Adipocyte (in vitro differentiated cells): ENCODE measurements at places on chromosomes 5 and 9.

DNA sequence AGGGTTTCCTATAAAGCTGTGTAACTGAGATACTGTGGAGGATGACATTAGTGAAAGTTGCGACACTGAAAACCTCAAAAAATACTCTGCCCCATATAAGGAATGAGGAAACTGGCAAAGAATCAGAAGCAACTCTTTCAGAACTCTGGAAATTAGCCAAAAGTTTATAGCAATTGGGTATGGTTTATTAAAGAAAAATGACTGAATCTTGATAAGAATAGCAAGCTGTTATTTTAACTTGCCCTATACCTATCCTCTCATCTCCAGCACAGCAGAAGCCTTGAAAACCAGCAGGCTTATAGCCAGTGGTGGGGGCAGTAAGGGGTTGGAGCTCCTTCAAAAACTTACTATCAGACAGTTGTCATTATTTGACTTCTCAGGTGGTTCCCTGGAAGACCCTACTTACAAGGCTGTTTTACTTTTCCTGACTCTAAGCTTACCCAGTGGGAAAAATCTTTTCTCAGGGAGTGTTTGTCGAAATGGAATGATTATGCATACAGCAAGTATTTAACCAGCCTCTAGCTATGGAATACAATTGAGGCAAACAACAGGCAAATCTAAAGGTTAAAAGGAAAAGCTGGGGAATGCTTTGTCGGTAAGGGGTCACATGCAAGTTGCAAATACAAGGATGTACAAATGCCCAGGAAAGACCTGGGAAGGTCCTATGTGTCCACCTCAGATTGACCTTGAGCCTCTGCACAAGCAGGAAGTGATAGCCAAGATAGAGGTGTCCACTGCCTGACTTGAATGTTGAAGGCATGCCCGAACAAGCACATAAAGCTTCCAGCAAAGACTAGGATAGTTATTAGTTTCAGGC is 21.0 kb upstream of the FAM151B start:
- peak; percentile 72 for DNase-seq

GRCh38 chr9:70106571-70106970 is 62.9 kb downstream of the MAMDC2 start:
- DNase-seq = no peak

DNA sequence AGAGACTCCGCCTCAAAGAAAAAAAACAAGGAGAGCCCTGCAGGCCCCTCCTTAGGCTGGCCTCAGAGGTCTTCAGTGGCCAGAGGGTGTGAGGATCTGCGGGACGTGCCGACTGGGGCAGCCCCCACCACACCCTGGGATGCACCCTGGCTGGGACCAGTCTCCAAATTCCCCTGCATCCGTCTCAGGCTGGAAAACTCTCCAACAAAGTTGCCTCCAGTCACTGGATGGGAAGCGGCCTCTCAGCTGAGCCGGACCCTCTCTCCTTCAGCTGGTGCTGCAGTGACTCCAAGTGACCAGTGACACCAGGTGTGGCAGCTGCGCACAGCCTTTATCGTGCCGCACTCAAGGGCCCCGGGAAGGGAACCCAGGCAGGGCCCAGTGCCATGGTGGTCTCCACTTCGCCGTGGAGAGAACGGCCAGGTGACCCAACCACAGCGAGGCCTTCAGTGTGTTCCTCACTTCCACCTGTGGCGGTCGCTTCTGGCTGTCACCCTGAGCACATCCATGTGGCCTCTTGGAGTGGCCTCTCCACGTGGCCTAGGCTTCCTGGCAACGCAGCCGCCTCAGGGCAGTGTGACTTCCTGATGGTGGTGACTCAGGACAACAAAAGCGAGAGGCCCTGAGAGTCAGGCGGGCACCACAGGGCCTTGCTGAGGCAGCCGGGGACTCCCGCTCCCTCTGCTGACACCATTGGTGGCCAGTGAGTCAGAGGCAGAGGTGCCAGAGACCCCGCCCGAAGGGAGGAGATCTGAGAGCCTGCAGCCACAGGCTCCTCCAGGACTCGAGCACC is 19.3 kb upstream of the CAMSAP1 start:
- peak; percentile 56 for DNase-seq

- DNase-seq = peak; percentile 71
These were observed 17.7 kb downstream of the RALGDS start for GRCh38 chr9:133103183-133103986.

GRCh38 chr5:90014420-90014819 is 395.1 kb downstream of the CETN3 start:
- DNase-seq = no peak

DNA sequence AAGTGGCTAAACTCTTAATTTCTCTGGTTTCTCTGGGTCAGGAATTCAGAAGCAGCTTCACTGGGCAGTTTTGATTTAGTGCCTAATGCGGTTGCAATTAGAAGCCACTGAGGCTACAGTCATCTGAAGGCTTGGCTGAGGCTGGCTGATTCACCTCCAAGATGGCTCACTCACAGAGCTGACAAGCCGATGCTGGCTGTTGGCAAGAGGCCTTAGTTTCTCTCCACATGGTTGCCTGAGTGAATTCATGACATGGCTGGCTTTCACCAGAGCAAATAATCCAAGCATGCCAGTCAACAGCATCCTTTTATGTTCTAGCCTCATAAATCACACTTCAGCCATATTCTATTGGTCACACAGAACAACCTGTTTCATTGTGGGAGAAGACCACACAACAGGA is 2.8 kb upstream of the CDK7 start:
- DNase-seq = no peak

DNA sequence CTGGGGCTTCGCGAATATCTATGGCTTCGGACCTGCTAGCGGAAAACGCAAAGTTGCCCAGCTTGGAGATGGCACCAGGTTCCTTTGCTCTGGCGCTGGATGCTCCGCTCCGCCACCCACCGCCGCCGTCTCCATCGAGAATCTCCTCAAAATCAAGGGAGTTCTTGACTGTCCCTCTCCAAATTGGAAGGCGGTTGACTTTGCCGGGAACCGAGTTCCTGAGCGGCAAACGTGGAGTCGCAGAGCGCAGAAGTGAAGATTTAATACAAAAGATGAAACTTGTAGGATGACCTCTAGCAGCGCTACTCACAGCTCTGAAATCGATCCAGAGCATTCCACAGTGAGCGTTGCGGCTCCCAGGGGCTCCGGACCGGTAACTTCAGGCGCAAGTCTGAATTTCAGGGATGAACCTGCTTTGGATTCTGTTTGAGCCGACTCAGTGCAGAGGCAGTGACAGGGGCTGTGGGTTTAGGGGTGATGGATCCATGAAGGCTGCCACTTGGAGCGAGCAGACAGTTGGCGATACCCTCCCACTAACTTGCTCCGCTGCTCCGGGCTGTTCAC is 1641.5 kb upstream of the C9orf72 start:
- DNase-seq = no peak

DNA sequence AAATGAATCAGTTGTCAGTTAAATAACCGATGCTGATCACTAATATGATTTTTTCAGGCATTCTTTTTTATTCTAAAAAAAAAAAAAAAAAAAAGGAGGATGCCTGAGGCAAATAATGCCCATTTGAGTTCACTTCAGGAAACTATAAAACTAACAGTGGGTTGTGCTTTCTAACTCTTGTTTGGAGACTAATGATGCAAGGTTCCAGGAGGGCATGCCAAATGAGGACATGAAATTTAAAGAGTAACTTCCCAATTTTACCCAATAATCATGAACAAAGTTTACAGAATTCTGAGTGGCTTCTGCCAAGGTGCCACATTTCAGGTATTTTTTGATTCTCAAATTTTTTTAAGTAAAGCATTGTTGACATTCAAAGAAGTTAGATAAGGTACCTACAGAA is 41.0 kb downstream of the CEP120 start:
- no peak for DNase-seq

GRCh38 chr5:146758938-146759337 is 119.6 kb downstream of the PPP2R2B start:
- no peak for DNase-seq

GRCh38 chr5:159412284-159413046 is 82.2 kb upstream of the IL12B start:
- DNase-seq = peak; percentile 4

DNA sequence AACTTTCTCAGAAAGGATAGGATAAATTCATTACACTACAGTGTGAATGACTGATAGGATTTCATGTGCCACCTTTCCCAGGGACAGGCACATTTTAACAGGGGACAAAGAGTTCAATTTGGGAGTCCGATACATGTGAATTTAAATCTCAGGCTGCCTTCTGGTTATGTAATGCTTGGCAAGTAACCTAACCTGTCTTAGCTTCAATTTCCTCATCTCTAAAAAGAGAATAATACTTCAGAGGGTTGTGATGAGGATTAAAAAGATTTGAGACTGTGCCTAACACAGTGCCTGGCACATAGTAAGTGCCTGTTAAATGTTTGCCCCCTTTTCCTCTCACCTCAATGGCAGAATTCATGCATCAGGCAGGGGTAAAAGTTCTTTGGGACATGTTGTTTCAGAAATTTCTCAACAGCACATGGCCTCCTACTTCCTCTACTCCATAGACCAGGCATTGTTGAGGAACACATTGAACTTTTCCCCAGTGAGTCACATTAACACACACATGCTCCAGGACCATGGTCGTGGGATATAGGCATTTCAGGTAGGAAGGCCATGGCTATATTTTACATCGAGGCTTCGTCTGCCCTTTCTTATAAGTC is 94.6 kb upstream of the EGFLAM start:
- DNase-seq = no peak

DNA sequence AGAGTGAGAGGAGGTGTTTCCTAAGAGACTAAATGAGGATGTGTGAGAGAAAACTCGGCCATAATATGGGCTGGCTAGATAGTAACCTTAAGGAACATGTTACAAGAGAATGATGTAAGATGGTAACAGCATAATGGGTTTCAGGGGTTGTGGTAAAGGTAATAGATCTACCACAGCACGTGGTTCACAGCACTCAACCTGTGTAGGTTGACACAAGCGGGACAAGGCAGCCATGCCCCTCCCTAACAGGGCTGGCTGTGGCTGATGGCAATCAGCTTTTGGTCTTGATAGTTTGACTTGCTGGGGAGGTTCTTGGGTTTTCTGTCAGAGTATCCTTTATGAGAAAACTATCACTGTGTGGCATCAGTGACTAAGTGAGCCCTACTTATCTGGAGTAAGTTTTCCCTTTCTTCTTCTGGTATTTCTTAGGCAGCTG is 138.6 kb downstream of the TRIO start:
- no peak for DNase-seq

DNA sequence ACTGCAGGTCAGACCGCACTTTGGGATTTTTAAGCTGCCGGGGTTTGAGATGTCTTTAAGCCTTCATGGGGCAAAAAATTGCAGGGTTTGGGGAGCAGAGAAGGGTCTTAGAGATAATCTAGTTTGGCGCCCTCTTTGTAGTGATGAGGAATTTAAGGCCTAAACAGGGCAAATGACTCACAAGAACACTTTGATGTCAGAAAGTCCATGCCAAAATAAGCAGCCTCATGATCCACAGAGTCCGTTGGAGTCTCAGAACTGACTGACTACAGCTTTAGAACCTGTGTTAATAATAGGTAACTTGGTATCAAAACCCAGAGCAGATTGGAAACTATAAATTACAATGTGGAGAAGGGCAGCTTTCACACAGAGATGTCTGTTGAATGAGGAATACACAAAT is 35.9 kb upstream of the PTGS1 start:
- no peak for DNase-seq

GRCh38 chr5:149041242-149041641 is 21.6 kb downstream of the SH3TC2 start:
- DNase-seq = no peak

DNA sequence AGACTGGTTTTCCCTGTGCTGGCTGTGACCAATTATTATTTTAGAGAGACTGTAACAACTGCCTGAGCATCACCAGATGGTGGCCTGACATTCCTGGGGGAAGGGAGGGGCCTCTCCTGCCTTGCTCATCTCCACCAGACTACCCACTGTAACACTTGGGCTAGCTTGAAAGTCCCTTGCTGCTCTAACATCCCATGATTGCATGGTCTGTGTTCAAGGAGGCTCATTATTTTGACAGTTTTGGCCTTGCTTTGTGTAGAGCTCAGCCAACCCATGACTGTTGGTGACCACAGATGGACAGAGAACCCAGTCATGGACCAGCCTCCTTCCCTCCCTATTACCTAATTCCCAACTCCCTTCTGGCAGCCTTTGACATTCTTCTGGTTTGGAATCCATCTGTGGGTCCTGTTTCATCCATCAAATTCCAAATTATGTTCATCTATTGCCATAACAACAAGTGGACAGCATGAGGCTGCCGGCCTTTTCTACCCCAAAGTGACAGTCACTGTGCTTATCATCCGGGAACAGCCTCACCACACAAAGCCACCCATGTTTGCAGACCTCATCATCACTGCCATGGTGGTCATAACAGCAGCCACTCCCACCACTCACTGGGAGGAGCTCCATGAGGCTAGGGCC is 49.0 kb upstream of the ICE1 start:
- DNase-seq = no peak

- no peak for DNase-seq
These were observed 78.7 kb upstream of the CDH6 start for GRCh38 chr5:31114817-31115216.

- DNase-seq = peak; percentile 88
These were observed 196.5 kb downstream of the TLE1 start for GRCh38 chr9:81492710-81493447.

- no peak for DNase-seq
These were observed 16.7 kb upstream of the SLC28A3 start for GRCh38 chr9:84357275-84357674.

DNA sequence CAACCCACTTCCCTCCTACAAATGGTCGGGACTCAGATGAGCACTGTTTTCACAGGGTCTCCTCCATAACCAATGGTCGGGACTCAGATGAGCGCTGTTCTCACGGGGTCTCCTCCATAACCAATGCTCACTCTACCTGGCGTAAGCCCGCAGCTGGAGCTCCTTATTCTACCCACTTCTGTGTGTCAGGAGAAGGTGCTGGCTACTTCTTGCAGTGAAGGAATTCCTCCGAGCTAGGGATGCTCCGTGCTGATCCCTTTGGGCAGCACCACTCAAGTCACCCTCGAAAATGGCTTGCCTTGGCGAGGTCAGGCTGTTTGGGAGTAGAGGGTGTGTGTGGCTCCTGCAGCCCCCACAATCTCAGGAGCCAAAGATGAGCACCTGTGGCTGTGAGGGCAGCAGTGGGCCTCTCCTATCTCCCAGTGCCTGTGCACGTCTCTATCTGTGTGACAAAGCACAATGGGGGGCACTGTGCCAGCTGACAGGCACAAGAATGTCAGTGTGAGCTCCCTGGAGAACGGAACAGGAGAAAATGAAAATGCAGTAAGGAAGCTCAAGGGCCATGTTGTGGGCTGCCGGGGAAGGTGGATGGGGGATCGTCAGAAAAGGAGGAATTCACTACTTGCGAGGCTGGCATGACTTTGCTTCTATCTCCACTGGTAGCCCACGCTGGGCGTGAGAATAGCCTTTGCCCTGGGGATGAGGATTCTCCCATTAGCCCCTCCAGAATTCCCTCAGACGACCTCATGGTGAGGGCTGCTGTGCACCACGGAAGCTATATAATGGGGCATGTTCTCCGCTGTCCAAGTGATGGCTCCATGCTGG is 3.9 kb upstream of the BTNL9 start:
- no peak for DNase-seq

DNA sequence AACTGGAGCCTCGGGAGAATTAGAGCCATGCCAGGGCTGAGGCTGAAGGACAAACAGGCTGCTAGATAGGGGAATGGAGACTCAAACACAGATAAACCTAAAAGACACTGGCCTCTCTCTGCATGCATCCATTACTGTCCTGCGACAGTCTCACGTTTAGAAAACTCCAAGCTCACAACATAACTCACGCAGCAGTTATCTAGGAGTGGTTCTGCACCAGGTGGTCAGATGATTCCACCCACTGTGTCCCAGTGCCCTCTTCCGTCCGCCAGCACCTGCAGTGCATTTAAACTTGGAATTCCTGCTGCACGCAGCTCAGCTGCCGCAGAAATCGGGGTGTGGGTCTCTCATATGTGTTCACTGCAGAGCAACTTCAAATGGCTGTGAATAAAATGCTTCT is 272.6 kb upstream of the IRX2 start:
- DNase-seq = no peak
